OCI-LY7 (cell line): ENCODE measurements at places on chromosomes 7 and 10. TPM values are rescaled to one million over a fixed set of nuclear protein-coding genes. Genes with fewer than 3 reads are reported as not detected.

DNA sequence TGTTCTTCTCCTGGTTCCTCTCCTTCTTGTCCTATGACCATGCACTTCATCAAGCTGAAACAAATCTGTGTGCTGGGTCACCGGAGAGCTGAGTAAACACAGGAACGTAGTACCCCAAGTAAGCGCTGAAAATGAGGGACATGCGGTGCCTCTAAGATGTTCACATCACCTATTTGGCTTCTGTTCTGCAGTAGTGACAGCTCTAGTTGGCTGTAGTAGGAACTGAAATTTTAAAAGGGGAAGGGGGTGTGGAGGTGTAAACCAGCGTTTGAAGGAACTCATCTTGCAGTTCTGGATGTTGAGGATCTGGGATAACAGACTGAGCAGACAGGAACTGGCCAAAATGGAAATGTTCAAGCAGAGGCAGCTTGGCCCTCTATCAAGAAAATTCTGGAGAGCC, 85.2 kb downstream of the WNT2 start:
- no peak for DNase-seq

DNA sequence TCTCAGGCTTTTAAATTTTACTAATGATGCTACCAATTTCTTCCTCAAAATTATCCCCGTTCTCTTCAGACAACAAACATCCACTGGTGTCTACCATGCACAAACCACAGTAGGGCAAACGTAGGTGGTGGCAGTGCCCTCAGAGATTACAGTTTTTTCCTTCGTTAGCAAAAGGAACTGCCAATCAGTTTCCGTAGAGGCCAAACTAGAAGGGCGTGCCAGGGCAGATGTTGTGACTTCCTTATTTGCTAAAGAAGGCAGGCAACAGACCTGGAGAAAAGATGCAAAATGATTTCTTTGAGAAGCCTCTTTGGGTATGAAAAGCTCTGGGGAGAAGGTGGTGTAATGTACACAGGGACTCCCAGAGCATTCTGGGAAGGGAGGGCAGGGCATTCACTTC, 7.6 kb upstream of the FAM180A start:
- DNase-seq = no peak

DNA sequence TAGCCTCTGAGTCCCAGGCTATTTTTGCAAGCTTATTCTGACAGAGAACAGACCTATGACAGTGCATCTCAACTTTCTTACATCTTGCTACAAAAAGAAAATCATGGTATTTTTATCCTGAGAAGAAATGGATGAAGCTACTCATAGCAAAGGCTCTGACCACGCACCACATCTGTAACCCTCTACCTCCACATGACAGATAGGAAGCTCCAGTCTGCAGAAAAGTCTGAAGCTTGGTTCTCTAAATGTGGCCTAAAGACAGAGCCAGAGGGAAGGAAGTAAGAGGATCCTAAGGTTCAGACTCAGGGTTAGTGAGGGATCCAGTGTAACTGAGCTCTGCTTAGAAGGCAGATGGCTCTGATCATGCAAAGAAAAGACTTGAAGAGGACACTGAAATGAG, 58.4 kb upstream of the ABCB5 start:
- no peak for DNase-seq

GRCh38 chr7:106372126-106372525, 87.3 kb upstream of the NAMPT start:
- no peak for DNase-seq

GRCh38 chr10:106608066-106608465, 556.4 kb downstream of the SORCS1 start:
- no peak for DNase-seq

DNA sequence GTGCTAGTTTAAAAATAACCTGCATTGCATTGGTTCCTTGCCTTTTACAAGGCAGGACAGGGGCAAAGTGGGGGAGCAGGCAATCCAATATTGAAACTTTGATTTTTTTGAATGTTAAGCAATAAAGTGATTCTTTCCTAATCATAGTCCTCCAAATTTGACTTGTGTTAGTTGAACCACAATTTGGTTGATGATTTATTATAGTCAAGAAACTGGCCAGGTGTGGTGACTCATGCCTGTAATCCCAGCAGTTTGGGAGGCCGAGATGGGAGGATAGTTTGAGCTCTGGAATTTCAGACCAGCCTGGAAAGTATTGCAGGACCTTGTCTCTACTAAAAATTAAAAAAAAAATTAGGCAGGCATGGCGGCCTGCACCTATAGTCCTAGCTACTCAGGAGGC, 27.9 kb upstream of the ABLIM1 start:
- DNase-seq = no peak

GRCh38 chr10:106384496-106384895, 780.0 kb downstream of the SORCS1 start:
- DNase-seq = no peak

DNA sequence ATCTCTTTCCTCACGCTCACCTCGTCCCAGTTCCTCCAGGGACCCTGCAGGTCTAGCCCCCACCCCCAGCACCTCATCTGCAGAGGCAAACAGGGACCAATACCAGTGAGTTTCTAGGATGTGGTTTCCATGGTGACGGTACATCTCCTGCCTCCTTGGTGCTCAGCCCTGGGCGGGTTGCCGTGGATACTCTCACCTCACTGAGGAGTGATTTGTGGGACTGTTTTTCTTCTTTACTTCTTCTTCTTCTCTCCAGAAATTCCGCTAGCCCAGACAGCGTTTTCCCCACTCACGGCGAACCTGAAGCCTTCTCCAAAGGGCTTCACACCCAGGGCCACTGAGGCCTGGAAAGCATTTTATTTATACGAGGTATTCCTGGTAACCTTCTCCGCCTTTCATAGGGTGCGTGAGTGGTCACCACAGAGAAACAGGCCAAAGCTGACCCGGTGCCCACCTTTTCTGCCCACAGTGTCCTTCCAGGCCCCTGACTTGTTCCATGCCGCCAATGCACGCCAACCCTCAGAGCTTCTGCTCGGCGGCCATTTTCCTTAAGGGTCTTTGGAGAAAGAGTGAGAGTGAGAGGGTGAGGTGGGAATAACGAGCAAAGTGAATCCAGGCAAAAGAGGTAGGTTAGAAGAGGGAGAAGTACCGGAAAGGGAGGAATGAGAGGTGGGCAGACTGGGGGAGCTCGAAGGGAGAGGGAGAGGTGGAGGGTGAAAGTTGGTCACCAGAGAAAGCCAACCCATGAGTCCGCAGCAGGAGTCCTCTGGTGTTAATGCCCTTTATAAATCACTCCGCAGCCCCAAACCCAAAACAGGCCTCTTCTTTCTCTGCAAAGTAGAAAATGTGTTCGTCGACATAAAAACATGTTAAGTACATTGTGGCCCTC, 15.5 kb downstream of the FAM241B start:
- DNase-seq = no peak

DNA sequence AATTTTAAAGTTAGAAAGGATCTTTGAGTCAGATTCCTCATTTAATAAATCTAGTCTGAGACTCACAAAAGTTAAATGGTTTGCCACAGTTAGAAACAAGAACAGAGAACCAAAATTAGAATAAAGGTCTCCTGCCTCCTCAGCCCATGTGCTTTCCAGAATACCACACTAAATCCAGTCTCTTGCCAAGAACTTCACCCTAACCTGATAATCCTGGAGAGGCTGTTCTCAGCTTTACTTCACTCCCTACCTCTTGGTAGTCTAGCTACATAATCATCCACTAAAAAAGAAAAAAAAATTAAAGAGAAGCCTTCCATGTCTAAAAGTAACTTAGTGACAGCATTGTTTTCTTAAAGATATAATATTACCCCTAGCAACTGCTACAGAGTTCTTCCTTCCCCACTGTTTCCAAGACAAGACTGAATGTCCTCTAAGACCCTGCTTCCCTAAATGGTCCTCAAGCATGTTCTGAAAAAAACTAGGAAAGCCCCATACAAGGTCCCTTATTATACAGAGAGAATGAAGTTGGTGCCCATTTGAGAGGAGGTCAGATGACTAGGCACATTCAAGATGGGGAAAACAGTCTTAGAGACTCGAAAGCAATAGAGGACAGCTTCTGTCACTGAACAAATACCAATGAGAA, 56.8 kb downstream of the ZNF438 start:
- DNase-seq = no peak

DNA sequence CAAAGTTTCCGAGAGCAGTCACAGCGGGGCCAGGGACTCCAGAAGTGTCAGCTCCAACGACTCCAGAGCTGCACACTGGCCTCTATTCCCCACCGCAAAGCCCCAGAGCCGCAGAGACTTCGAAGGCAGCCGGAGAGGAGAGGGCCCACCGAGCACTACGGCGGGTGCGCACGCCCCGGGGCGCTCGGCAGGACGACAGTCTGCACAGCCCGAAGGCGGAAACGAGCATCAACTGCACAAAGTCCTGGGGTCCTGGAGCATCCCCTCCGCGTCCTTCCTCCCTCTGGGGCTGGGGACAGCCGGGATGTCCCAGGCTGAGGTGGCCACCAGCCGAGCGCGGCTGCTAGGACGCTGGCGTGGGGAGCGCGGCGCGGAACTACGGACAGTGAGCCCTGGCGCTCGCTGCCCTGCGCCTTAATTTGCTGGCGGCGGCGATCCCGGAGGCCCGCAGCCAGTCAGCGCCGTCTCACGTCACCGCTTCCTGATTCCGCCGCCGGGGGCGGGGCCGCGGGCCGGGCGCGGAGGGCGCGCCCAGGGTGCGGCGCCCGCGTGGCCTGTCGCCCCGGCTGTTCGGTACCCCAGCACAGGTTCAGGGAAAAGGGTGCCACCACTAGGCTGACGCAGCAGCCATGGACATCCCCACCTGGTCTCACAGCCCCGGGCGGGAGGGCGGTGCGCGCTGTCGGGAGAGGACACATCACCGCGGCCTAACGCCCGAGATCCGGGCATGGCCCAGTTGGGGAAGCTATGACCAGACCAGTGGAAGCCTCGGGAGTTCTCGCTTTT, at the start of gene TBX20:
Gene TBX20 (minus strand): TSS at position 391 of the 786 bp plus-strand sequence. CDS start 480 bp downstream, outside the sequence.
- peak; percentile 66 for DNase-seq

DNA sequence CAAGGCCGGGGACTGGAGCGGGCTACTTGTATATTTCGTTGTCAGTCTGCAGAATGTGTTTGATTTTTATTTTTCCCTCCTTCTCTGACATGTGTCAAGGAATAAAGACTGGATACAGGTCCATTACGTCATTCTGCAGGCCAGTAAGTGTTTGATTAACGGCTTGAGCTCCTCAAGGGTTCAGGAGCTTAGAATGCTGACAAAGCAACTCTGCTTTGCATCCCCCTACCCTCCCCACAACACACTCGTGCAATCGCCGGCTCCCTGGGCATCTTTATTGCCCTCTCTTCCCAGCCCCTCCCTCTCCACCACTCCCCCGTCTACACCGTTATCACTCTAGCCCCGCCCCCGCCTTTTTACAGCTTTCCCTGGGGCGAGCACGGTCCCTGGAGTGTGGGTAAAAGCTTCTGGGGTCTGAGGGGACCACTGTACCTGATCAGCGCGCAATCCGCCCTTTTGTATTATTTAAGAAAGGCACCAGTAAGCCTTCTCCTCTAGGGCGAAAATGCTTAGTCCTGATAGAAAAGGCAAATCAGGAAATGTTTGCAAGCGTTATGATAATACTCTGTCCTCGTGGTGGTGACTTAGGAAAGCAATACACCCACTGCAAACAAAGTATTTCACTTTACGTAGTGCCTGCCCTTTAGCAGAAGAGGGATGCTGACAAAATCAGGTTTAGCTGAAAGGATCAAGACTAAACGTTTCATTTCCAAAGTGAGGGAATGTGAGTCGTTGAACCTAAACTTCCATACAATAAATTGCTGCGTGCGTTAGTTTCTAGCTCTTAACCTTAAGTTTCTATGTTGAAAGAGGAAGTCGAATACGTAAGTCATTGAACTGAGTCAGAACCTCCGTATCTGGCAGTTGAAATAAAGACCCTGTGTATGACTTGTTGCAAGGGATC, 1.4 kb upstream of the CREB5 start:
- DNase-seq = no peak

DNA sequence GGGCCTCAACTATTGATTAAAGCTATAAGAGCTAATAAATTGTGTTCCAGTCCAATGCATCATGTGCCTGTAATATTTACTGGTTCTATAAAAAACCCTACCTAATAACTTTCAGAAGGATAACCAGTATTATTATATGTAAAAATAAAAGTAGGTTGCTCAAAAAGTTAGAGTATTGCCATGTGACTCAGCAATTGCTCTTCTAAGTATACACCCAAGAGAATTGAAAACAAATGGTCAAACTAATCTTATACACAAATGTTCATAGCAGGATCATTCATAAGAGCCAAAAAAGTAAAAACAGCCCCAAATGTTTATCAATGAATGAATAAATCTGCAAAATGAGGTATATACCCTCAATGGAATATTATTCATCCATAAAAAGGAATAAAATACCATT, 89.5 kb upstream of the TES start:
- no peak for DNase-seq

DNA sequence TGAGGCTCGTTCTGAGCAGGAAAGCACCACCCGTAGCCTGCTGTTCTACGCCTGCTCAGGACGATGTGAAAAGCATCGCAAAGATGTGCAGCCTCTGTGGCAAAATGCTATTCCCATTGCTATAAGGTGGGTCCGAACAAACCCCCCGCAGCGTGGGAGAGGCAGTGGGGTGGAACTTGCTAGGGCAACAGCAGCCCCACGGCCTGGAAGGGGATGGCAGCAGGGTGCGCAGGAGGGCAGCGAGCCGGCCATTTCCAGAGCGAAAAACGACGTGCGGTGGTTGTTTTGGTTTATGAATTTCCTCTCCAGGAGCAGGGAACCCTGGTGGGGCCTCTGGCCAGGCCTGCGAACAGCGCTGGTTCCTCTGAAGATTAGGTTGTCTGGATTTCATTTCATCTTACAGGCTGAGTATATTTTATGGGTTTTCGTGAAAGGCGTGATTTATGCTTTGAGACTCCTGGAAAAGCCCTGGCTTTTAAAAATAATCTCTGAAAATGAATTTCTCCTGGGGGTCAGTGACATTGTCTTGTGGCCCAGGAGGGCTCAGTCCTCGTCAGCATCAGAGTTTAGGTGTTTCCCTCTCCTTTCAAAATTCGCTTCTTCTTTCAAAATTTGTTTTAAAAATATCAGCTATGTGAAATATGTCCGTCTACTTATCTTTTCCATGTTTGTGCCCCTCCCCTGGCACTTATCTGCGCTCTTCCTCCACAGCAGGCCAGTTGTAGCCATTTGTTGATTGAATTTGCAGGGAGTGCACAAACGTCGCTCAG, 42.3 kb upstream of the UBE3C start:
- no peak for DNase-seq

GRCh38 chr7:20776214-20776911, 10.3 kb downstream of the SP8 start:
- no peak for DNase-seq

DNA sequence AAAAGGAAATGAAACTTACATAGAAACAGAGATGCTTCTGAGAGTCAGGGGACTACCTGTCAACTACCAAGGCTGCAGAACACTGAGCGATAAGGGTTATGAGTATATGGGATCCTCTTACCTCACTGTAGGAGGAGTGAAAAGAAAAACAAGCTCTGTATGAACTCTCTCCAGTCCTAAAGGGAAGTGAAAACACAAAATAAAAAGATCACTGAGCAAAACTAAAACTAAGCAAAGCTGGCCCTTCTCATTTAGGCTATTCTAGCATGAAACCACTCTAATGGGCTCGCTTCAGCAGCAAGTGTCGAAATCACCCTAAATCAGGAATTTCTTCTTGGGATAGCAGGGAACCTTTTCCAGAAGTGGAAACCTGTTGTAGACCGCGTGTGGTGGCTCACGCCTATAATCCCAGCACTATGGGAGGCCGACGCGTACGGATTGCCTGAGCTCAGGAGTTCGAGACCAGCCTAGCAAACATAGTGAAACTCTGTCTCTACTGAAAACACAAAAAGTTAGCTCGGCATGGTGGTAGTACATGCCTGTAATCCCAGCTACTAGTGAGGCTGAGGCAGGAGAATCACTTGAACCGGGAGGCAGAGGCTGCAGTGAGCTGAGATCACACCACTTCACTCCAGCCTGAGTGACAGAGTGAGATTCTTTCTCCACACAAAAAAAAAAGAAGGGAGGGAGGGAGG, 27.0 kb downstream of the DCLRE1C start:
- no peak for DNase-seq

The TWIST1 gene
- total RNA-seq = not detected in 2 replicates

The SGCE gene
- 23.5 and 25.4 TPM in 2 replicates for total RNA-seq

The ATOH7 gene
- 0.21 TPM in 1 of 2 replicates, not detected in the other for total RNA-seq
